Suppressor macrophage treated with lipopolysaccharide for 1 hour (primary cell): ENCODE measurements at places on chromosomes 13 and 19.

GRCh38 chr13:23157781-23158180, 23.0 kb upstream of the SGCG start:
- DNase-seq = no peak

DNA sequence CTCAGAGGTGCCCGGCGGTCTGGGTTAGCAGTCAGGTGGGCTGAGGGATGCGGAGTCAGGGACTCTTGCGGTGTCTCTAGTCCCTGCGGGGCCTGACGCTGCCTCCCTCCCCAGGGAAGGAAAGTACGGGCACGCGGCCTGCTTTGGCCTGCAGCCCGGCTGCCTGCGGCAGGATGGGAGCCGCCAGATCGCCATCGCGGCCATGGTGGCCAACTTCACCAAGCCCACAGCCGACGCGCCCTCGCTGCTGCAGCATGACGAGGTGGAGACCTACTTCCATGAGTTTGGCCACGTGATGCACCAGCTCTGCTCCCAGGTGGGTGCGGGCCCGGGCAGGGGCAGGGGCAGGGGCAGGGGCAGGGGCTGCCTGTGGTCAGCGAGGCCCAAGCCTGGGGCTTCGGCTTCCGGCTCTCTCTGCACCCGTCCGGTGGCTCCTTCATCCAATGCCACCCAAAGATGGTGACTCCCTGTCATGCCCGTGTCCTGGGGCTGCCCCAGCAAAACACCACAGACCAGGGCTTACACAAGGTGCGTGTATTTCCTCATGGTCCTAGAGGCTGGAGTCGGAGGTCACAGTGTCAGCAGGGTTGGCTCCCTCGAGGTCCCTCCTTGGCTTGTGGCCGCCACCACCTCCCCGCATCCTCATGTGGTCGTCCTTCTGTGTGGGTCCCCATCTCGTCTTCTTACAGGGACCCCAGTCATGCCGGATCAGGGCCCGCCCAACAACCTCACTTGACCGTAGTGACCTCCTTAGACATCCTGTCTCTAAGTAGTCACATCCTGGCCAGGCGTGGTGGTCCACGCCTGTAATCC, 11.3 kb upstream of the ZNF554 start:
- no peak for DNase-seq

DNA sequence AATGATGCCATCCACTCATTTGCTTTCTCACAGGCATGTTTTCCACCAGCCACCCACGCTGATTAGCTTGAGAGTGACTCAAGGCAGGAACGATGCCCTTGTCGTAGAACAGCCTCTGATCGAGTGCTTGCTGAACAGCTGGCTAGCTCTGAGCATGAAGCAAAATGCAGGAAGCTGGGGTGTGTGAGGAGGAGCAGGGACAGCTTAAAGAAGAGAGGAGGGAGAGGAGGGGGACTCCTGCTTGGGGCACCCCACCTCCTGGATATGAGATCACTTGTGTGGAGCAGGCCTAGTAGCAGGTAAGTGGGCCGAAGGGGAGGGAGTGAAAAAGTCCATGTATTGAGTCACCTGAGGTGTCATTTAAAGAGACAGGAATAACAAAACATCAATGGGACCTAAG, 48.8 kb downstream of the IRS2 start:
- no peak for DNase-seq

- DNase-seq = no peak
Observed at GRCh38 chr19:42468273-42468796, 25.6 kb upstream of the CXCL17 start.

GRCh38 chr19:5115771-5116202, 146.9 kb downstream of the KDM4B start:
- DNase-seq = no peak

DNA sequence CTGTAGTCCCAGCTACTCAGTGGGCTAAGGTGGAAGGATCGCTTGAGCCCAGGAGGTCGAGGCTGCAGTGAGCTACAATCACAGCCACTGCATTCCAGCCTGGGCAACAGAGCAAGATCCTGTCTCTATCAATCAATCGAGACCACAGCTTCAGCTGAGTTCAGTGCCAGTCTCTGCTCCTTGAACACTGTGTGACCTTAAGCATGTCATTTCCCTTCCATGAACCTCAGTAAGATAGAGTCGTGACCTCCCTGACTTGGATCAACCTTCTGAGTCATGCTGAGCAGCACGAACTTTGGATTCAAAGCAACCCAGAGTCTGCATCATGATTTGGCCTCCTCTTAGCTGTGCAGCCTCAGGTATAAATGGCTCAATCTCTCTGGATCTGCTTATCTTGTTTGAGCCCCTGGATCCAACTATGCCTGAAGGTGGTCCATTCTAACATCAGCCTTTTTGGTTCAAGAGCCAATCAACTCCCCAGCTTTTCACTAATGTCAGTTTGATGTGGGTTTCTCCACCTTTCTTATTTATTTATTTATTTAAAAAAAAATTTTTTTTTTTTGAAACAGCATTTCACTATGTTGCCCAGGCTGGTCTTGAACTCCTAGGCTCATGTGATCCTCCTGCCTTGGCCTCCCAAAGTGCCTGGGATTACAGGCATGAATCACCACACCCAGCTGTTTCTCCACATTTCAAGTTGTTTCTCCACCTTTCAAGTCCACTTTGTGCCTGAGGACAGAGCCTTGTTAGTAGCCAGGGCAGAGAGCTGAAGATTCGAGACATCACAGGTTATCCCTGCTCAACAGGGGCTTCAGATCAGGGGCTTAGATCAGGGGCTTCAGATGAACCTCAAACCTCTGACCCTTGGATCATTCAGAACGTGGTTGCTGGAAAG, 26.4 kb downstream of the PTPRS start:
- peak; percentile 16 for DNase-seq

GRCh38 chr13:19864024-19864745, 736 bp upstream of the ZMYM5 start:
- DNase-seq = peak; percentile 54

DNA sequence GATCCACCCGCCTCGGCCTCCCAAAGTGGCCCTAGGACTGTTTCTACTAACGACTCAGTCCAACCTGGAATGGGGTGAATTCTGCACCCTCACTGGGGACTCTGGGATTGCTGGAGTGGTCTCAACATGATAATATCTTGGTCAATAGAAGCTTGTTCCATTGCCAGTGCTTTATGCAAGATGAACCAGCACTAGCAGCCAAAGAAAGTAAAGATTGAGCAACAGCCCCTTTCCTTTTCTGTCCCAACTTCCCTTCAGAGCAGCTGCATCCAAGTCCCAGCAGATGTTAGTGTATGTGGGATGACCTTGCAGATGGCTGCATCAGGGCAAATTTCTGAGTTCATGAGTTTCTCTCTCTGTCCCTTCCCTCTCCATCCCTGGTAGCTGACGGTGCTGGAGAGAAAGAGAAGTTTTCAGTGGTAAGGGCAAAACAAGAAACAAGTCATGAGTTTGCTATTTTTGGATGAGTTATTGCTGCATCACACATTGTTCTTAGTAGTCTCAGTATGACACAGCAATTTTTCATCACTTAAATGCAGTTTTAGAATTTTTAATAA, 183.6 kb upstream of the EDNRB start:
- DNase-seq = peak; percentile 72

DNA sequence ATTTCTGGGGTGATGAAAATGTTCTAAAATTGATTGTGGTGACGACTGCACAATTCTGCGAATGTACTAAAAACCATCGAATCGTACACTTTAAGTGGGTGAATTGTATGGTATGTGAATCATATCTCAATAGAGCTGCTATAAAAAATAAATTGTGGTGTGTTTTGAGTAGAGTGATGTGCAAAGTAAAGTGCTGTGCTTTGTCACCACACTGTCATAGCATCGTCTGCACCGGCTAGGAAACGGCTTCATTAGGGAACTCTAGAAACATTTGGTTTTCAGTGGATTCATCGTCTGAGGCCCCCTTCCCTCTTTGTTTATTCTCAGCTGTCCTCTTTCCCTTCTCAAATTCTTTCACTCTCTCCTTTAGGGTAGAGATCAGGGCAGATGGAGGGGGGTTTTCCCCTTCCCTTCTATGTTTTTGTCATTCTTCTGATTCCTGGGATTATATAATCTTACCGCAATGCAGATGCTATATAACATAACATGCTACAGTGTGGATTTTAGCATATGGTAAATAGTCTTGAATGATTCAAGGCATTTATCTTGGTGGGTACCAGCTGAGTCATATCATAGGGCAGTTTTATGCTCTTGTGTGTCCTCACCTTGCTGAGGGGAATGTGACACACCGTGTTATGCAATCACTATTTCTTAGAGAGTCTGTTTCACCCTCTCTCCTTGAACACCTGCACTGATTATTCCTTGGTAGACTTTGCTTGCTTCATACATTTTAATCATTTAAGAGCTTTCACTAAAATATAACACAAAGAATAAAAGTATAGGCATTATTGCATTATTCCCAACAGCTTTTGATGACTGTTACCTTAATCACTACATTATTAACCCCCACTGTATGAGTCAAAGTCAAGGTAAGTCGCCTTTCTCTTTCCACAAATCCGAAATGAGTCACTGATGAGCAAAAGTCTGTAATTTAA, 239.4 kb downstream of the DCLK1 start:
- DNase-seq = no peak

GRCh38 chr19:535017-535835, 3.7 kb downstream of the CDC34 start:
- DNase-seq = no peak

DNA sequence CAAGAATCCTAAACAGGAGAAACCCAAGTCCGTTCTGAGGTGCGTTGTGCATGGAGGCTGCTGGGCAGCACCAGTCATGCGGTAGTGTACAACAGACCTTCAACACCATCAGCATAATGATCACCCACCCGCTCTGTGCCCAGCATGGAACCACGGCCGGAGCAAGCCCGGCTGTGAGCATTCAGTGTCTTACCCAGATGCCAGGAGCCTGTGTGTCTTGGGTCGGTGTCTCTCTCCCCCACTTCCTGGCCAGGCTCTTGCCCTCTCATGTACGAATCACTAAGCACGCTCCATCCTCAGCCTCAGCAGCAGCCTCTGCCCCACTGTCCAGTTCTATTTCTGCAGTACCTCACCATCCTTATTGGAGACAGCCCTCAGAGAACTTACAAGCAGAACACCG, 231.6 kb upstream of the IRS2 start:
- no peak for DNase-seq

DNA sequence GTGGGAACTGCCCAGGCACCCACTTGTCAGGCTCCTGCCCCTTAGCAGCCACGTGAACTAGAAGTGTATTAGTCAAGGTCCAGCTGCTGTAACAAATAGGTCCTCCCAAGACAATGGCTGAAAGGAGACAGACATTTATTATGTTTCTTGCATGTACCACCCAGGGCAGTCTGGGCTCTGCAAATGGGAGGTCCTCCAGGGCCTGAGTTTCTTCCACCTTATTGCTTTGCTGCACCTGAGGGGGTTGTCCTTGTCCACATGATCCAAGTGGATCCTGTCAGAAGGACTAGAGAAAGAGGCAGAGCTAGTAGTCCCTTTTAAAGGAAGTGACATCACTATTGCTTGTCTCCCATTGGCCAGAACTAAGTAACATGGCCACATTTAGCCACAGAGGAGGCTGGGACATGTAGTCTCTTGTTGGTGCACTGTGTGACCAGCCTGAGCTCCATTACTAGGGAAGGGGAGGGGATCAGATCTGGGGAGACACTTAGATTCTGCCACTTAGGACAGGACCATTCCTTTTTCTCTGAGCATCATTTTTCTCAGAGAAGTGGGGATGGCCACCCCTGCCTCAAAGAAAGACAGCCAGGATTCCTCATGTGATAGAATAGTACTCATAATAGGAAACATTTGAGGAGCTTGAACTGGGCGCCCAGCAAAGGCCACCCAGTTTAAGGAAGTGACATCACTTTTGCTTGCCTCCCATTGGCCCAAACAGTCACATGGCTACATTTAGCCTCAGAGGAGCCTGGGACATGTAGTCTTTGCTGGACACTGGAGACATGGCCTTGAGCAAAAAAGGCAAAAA, 15.1 kb downstream of the CC2D1A start:
- peak; percentile 47 for DNase-seq

DNA sequence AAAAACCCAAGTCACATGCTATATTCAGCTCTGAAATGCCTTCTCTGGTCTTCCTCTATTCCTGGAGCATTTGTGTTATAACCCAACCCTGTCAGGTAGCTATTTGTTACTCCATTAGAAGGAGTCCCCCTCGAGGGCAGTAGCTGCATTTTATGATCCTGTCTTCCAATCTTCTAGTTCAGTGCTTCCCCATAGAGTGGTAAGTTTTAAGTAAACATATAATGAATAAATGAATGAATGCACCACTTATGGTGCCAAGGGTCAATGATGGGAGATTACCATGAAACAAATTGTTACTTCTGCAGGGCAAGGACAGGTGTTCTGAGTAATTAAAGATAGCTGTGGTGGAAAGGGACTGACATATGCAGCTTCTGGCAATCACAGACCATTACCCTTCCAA, 4.0 kb downstream of the RASL11A start:
- DNase-seq = no peak

- DNase-seq = peak; percentile 68
Observed at GRCh38 chr19:50912727-50913716, 1.8 kb upstream of the KLK4 start.

DNA sequence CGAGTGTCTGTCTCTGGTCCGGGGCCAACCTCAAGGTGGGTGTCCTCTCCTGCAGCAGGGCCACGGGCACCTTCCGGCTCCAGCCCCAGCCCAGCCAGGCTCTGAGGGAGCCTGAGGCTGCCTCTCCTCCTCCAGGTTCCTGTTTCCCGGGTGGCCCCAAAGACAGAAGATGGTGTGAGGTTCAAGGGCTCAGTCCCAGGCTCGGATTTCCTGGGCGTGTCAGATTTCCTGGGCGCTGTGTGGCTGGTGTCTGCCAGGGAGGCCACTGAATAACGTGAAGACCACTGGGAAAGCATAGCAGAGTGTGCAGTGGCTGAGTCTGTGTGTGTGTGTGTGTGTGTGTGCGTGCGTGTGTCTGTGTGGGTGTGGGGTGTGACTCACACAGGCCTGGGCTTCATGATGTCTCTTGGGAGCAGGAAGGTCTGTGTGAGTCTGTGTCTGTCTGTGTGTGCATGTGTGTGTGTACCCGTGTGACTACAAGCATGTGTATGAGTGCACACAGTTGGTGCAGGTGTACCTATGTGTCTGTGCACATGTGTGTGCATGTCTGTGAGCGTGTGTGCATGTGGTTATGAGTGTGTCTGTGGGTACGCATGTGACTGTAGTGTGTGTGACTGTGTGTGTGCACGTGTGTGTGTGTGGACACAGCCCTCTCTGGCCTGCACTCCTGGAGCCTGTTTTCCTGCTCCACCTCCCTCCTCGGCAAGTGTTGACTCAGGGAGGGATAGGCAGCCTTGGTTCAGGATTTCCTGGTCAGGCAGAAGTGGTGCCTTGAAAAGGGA, 28.3 kb downstream of the CEBPA start:
- DNase-seq = peak; percentile 88

- peak; percentile 81 for DNase-seq
Observed at GRCh38 chr19:16168465-16169081, 4.8 kb downstream of the CIB3 start.

- no peak for DNase-seq
Observed at GRCh38 chr19:38850436-38850975, 720 bp upstream of the HNRNPL start.

GRCh38 chr13:45849408-45849807, 2.1 kb downstream of the SIAH3 start:
- DNase-seq = no peak

DNA sequence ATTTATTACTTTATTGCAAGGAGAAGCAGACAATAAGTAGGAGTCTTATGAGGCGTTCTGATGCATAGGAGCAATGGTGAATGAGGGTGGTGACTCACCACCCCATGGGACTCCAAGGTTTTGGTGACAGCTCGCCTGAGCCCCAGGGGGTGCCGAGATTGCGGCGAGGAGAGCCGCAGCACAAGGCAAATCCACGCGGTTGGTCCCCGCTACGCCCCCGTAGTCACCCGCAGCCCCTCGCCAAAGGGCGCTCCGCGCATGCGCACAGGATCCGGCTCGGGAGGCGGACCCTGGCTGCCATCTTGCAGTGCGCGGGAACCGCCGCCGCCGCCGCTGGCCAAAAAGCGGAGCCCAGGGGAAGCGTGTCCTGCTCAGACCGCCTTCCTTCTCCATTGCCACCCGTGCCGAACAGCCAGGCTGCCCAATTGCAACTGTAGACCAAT, at the start of gene NAA16:
Gene NAA16, plus strand, starts transcription at position 305 of the 443 bp plus-strand sequence. CDS start 262 bp downstream, outside the sequence.
- peak; percentile 94 for DNase-seq
